ENCODE measurements at places on chromosomes 11 and 22.

DNA sequence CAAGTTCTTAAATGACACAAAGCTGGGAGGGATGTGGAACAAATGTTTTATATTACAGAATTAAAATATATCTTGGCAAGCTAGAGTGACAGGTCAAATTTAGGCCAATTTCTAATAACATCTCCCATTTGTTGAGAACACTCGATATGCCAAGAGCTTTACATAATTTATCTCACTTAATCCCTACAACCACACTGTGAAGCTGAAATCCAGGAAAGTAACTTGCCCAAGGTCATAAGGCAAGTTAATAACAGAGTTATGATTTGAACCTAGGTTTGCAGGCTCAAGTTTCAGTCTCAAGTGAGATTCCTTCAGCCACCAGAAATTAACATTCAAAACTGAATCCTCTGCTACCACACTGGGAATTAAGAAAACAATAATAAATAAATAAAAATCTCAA, 38.3 kb downstream of the RAB30 start:
- no peak for DNase-seq

- DNase-seq: no peak
Measured at GRCh38 chr11:48017105-48017830, 36.9 kb downstream of the PTPRJ start.

- no peak for DNase-seq
Measured at GRCh38 chr22:24592058-24592850, 619 bp downstream of the LRRC75B start.

GRCh38 chr22:49408102-49408836, 419.4 kb downstream of the BRD1 start:
- DNase-seq: no peak

DNA sequence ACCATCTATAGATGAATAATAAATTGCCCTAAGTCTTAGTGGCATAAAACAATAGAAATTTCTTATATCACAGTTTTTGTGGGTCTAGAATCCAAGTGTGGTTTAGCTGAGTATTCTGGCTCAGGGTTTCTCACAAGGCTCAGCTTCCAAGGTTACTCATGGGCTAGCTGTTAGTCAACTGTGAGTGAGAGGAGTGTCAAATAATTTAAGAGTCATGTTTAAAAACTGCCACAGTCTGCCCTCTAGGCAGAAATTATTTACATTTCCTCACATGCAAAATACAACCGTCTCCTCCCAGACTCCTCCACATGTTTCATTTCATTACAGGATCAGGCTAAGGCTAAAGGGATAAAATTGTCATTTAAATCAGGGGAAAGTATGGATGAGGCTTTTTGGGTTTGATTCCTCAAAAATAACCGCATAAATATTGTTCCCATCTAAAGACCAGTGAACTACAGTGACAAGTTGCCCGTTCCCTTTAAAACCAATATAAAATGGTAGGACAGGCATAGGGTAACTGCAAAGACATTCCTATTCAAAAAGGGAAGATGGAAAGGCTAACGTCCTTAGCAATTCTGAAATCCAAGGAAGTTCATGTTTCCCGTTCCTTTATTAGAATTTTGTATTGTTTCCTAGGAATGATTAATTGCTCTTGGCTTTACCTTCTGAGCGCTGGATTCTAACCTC, 324.3 kb downstream of the DYNC2H1 start:
- DNase-seq: no peak

DNA sequence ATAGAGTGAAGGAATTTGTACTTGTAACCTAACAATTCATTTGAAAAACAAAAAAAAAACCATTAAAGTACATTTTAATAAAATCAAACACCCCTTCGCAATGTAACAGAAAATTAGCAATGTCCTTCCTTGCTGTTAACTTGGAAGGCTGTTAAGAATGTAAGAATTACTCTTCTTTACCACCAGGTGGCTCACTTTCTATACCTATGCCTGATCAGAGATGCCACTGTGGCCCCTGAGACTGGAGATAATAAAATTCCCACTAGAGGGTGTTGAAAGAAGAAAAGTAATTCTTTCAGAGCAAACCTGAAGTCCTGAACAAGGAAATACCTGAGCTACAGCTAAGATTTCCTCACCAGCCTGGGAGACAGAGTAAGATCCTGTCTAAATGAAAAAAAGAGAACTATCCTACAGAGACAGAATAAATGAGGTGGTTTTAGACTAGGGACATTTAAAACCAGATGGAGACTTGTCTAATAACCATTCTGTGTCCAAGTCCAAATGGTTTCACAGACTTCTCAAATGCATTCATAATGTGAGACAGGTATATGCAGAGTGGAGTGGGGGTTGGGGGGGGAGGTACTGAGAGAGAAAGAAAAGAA, 1089.3 kb downstream of the FAM181B start:
- DNase-seq: no peak

DNA sequence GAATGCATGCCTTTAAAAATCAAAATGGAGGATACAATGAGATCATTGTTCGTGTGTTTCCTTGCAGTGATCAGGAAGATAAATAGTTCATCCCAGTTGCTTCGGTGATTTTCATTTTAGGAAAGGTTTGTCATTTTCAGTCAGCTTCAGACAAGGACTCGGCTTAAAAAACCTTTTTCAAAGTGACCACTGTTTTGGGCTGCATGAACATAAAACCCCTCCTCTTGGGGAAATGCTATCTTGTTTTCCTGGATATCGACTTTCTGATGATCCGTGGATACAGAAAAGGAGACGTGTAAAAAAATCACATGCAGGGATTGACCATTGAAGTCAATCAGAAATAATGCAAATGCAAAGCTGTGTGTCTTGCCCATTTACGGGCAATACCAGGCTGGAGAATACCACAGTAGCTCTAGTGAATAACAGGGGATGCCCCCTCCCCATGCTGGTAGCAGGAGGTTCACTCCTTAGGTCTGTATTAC, 146.8 kb downstream of the MAML2 start:
- DNase-seq: no peak

DNA sequence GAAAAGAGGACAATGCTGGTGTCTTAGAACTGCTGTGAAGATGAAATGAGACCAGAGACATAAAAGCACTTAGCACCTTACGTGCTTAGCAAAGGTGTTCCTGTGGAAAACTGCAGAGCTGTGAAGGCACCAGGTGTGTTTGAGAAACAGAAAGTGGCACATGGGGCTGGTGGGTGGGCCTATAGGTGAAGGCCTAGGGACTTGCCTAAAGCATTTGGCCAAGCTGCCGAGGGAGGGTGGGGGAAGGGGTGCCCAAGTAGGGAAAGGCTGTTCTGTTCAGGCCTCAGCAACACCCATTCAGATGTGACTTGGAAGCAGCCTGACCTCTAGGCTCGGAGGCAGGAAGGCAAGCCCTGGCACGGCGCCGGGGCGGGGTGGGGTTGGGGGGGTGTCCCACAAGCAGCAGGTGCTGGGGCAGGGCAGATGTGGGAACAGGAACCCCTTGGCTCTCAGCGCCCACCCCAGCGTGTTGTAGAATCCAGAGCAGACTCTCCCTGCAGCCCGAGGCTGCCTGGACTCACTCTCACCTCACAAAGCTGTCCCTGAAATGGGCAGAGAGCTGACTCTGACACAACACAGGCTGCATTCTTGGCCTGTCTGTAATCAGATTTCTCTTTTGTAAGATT, 366.7 kb upstream of the NARS2 start:
- no peak for DNase-seq

DNA sequence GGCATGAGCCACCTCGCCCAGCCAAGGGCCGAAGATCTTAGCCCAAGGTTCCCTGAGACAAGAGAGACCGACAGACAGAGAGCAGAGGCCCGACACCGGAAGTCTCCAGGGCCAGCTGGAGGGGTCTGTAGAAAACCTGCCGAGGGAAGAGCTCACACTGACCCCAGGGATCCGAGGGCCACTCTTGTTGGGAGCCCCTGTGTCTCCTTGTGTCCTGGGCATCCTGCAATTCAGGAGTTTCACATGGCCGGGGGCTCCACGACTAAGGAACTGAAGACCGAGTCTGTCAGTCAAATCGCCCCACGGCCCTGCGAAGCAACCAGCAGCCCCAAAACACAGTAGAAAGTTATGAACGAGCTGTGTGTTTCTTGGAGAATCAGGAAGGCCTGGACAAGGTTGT, 1482.0 kb downstream of the BRD1 start:
- DNase-seq: no peak

- no peak for DNase-seq
Measured at GRCh38 chr11:127651888-127652221, 651.3 kb upstream of the KIRREL3 start.

DNA sequence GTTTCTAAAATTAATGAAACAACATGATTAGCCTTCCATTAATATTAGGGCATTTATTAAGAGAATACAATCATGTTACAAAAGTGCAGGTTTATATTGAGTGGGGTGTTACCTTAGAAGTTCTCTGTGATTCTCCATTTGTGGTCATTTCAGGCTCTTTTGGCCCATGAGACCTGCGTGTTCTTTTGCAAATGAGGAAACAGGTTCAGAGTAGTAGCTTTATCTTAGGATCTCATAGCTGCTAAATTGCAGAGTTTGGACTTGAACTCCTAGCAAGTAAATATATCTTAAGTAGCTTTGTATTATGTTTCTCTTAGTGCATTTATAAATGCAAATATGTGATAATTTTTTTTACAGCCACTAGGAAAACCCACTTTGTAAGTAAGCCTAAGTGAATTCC, 18.3 kb downstream of the FAR1 start:
- DNase-seq: no peak

DNA sequence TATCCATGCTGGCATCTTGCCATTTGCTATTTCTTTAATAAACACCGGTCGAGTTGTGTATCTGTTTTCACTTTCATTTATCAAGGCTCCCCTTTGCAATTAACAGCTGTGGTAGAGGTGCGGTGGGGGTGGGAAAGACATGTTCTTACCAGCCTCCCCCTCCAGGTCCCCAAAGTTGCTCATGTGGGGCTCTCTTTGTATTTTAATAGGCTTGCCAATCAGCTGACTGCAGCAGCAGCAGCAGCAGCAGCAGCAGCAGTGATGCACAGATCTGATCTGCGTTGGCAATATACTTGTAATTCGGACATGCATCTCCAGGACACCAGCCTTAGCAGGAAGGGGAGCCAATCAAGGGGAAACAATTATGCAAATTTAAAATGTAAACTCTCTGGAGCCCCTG, 40.3 kb upstream of the E2F8 start:
- no peak for DNase-seq

GRCh38 chr11:128779036-128779435, 85.2 kb downstream of the FLI1 start:
- no peak for DNase-seq

- no peak for DNase-seq
Measured at GRCh38 chr11:116499396-116500003, 273.3 kb downstream of the BUD13 start.

GRCh38 chr11:7871056-7871455, 60.0 kb downstream of the OR10A6 start:
- DNase-seq: no peak

GRCh38 chr22:49566693-49567092, 261.0 kb downstream of the BRD1 start:
- DNase-seq: no peak

GRCh38 chr11:130813638-130814037, 102.6 kb downstream of the SNX19 start:
- DNase-seq: no peak

- DNase-seq: no peak
Measured at GRCh38 chr11:38538866-38539680, 1941.0 kb upstream of the RAG2 start.

- no peak for DNase-seq
Measured at GRCh38 chr22:45105281-45105702, 58.4 kb upstream of the NUP50 start.

- no peak for DNase-seq
Measured at GRCh38 chr11:112962579-112963367, 1.6 kb downstream of the NCAM1 start.

DNA sequence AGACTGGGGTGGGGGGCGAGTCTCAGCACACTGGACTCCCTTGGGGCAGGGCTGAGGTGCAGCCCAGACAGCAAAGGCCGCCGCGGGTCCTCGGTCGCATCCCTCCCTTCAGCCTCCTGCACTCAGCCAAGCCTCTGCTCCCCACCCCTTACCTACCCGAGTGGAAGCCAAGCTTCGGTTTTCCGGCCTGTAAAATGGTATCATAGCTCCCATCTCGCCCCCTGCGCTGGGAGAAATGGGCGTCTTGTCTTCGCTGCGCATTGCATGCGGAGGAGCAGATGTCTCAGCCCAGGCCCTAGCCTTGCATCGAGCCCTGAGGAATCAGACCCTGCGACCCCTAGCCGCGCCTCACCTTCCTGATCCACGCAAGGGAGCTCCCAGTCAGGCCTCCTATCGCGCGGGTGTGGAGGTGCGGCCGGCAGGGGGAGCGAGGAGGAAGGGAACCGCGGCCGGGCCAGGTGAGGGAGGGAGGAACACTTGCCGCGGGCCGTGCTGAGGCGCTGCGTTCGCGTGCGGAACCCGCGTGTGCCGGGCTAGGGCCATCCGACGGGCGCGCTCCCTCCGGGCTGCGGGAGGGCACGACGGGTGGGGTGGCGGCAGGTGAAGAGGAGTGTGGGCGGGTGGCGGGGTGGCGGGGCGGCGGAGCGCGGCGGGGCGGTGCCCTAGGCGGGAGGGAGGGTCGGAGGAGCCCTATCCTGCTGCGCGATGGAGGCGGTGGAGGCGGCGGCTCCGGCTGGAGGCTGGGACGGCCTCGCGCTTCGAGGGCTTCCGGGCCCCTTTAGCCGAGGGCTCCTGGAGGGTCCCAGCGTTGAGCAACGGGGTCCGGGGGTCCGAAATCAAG, 4.1 kb upstream of the TBX1 start:
- peak; percentile 53 for DNase-seq

GRCh38 chr11:43145653-43146052, 166.1 kb upstream of the API5 start:
- DNase-seq: no peak

DNA sequence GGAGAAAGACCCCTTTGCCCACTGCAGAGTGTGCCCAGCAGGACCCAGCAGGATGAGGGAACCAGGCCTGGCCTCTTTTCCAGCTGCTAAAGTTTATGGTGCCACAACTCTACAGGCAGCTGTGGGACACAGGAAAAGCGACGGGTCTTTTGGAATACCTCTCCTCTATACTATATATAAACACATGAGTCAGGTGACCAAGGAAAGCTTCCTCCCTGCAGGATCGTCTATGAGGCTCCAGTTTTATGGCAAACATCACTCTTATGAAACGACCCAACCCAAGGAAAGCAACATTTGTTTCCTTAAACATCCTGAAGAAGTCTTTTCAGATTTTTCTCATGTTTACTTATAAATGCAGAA, 102.8 kb upstream of the AKIP1 start:
- no peak for DNase-seq

- DNase-seq: no peak
Measured at GRCh38 chr11:47672283-47672730, 29.9 kb upstream of the MTCH2 start.

GRCh38 chr11:117933930-117934329, 4.7 kb upstream of the TMPRSS13 start:
- no peak for DNase-seq

DNA sequence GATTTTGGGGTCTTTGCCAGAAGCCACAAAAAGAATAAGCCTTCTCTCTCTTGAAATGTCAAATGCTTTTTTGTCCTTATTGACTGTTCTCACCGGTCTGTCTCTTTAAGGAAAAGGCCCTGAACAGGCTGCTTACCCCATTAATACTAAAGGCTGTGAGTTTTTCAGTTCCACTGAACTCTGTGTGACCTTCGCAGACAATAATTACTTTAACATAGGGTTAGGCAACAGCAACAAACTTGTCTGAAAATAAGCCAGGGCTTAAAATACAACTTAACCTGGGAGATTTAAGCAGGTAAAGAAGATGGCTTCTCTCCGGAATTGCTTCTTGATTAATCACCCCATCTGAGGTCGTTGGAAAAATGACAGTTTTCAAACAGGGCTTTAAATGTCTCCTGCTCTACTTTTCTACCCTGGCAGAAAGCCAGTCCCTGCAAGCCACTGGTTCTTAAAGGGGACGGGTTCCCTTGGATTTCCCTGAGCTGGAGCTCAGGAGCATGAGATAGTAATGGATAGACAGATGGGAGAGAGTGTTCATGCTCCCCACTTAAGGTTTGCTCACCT, 69.4 kb downstream of the ARL14EP start:
- DNase-seq: no peak
